Activated CD4-positive, alpha-beta T cell treated with anti-CD3 and anti-CD28 coated beads for 24 hours (primary cell): ENCODE measurements at places on chromosomes 1 and 21.

DNA sequence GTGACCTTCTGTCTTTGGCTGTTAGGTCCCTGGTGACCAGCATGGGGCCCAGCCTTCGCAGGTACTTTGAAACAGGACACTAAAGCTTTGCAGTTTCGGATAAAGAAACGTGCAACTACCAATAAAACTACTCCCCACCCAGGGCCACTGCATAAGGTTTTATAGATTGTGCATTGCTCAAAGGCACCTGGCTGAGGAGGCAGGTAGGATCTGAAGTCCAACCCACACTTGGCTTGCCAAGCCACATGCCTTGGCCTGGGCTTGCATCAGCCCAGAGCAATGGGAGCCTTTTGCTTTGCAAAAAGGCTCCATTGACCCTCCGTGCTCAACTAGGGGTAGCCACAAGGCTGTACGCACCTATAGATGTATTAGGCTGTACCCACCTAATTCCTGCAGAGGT lies 84.4 kb upstream of the SYT6 start:
- no peak for DNase-seq

GRCh38 chr1:160206036-160206389 lies 829 bp downstream of the PEA15 start:
- peak; percentile 12 for DNase-seq

- DNase-seq: peak; percentile 73
Observed at GRCh38 chr1:16187748-16188401, 24.6 kb downstream of the ARHGEF19 start.

- DNase-seq: no peak
Observed at GRCh38 chr1:180402001-180402400, 100.4 kb downstream of the ACBD6 start.

- DNase-seq: no peak
Observed at GRCh38 chr1:31541194-31541593, 35.1 kb upstream of the TINAGL1 start.

GRCh38 chr21:26388731-26389231 lies 184.3 kb downstream of the CYYR1 start:
- no peak for DNase-seq

GRCh38 chr1:151574575-151575529 lies 34.7 kb downstream of the TUFT1 start:
- no peak for DNase-seq
